MG63 (cell line): ENCODE measurements at places on chromosomes 3 and 15. TPM values are rescaled to one million over a fixed set of nuclear protein-coding genes. Genes with fewer than 3 reads are reported as not detected.

DNA sequence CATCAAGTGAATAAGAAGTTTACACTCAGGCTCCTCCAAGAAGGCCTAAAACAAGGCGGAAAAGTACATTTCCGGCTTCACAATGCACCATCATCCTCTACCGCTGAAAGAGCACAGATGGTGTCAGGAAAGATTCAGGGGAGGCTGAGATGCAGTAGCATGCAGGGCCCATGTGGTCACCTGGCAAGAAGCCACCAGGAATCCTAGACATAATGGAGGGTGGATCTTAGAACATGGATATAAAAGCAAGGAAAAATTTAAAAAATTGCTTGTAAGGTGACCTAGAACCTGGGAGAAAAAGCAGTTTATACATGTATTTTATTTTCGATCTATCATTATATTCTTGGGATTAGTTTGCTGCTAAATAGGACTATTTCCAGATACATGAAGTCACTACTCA lies 21.9 kb upstream of the OTOL1 start:
- DNase-seq = no peak

- no peak for DNase-seq
Observed at GRCh38 chr15:85583442-85583841, 203.0 kb downstream of the AKAP13 start.

DNA sequence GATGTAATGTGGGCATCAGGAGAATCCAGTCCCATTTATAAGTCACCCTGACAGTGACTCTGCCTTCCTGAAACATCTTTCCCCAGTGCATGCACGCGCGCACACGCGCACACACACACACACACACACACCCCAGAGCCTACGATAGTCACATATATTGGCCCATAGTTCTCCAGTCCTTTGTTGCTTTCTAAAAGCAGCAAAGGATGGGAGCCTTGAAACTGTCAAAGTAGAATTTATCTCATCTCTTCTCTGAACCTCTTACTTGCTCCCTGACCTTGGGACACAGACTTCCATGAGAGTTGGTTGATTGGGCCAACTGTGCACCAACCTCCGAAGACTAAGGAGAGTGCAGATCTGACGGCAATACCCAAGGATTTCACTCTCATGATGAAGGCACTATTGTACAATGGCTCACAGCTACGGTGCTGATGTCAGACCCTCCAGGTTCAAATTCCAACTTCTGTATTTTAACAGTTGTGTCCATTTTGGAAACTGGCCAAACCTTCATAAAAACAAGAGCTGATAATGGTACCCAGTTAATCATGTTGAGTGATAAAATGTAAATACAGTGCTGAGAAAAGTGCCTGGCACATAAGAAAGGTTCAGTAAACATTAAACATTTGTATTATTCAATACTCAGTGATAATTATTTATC lies 8.3 kb downstream of the CPA3 start:
- DNase-seq = no peak

Gene LRTM1
- not detected in 2 replicates for total RNA-seq

DNA sequence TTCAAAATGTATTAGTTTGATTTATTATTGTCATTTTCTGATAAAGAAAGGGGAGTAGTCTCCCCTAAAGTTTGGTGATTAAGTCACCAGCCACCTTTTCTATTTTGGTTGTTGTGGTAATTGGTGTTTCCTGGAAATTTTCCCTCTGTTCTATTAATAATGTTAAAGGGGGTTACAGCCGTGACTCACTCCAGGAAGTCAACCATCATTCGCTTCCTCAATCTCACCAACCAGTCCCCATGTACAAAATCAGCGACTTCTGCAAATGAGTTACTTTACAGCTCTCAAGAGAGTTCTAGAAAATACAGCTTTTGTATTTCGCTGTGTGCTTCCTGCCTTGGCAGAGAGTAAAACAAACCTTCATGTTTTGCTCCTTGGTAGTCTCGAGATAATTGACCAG lies 285.1 kb downstream of the LPP start:
- DNase-seq = no peak

- peak; percentile 22 for DNase-seq
Observed at GRCh38 chr3:186994000-186994955, 64.0 kb downstream of the ST6GAL1 start.

Gene ACVR2B
- total RNA-seq = 1.1 and 1.2 TPM in 2 replicates

- no peak for DNase-seq
Observed at GRCh38 chr3:39180183-39180545, 12.2 kb downstream of the XIRP1 start.

- DNase-seq = no peak
Observed at GRCh38 chr15:88395872-88396781, 71.1 kb downstream of the MRPL46 start.

GRCh38 chr3:173003956-173004355 lies 137.1 kb downstream of the SPATA16 start:
- DNase-seq = no peak

Gene SCAMP2
- total RNA-seq = 10.7 and 21.6 TPM in 2 replicates

Gene IFT57
- 59.2 and 106 TPM in 2 replicates for total RNA-seq

Gene CPOX
- 43.7 and 45.1 TPM in 2 replicates for total RNA-seq

DNA sequence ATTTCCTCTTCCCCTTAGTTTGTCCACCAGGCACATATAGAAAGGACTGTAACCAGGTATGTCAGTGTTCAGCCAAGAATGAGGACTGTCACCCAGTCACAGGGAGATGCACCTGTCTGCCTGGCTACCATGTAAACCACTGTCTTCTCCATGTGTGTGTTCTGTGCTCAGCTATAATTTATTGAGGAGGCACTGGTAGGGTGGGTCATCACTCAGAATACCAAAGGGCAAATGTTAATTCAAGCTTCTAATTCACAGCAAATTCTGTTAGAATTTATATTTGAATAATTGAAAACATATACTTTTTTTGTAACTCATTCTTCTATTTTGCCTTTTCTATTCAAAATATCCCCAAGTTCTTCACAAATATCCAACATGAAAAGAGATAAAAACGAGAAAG lies 780.4 kb downstream of the MECOM start:
- no peak for DNase-seq

Gene PLA2G4F
- not detected in 2 replicates for total RNA-seq

DNA sequence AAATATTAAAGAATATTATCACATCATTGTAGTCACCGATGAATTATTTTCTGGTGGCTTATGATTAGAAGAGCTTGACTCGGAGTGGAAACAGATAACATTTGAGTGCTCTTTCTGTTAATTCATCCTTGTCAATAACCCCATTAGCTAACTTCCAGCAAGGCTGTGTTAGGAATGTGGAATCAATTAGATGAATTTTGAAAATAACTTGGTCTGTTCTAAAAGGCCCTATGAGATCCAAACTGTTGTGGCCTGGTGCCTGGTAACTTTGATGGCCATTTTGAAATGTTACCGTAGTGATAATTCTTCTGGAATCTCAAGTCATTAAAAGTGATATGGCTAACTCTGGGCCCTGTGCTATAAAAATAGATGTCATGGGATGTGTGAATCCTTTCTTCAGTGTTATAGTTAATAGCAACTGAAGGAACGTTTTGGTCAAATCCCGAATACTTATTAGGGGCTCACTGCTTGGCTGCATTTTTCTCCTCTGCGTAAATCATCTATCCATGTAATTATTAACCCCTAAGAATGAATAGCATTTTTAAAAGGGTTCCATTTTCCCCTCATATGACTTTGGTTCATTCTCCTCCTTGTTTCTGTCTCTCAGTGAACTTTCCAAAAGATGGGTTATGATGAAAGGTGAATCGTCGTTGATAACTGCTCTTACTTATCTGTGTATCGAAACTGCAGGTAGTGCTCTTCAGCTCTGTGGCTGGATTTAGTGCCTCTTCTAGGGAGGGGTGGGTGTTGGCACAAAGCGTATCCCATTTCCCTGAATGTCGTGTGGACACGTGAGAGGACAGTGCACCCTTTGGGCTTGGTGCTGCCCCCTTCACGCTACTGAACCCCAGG lies 82.7 kb downstream of the IGF1R start:
- no peak for DNase-seq

- no peak for DNase-seq
Observed at GRCh38 chr3:185397676-185398075, 34.7 kb downstream of the MAP3K13 start.

DNA sequence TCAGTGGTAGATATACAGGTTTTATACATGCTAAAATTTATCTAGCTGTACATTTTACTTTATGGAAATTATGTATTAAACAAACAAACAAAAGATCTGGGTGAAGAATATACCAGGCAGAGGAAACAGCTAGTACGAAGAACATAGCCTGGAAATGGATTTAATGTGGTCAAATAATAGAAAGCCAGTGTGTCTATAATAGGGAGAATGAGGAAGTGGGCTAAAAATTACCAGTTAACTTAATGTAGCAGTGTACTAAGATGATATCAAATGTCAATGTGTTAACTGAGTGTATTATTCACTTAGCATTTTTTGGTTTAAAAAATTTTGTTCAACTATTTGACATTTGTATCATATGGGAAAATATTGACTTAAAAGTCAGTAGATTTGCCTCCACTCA lies 22.8 kb upstream of the SLC15A2 start:
- no peak for DNase-seq

DNA sequence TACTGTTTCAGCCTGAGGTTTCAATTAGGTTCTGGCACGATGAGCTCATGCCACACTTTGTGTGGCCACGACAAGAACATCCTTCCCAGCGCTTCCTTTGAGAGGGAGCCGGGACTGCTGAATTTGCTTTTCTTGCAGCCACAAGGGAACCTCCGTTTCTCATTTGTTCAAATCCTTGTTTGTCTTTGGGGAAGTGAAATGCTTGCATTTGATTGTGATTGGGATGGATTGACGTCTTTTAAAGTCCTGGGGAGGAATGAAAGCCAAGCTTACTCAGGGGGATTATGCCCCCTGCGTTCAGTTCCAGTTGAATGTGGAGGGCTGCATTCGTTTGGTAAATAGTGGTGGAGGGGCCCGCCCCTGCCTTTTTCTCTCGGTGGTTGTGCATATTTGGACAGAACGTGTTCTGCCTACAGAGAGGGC lies 277.6 kb downstream of the THSD4 start:
- DNase-seq = no peak

DNA sequence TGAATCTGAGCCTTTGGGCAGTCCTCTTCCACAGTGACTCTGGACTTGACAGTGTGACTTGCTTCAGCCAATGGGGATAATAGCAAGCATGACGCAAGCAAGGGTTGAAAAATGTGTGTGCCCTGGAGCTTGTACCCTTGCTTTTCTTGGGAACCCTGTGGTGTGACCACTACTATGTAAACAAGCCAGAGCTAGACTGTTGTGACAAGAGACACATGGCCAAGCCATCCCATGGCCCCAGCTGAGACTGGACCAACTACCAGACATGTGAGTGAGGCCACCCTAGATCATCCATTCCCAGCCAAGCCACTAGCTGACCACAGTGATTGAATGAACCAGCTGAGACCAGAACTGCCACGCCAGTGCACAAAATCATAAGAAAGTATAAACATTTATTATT lies 11.8 kb downstream of the MYO1E start:
- no peak for DNase-seq

DNA sequence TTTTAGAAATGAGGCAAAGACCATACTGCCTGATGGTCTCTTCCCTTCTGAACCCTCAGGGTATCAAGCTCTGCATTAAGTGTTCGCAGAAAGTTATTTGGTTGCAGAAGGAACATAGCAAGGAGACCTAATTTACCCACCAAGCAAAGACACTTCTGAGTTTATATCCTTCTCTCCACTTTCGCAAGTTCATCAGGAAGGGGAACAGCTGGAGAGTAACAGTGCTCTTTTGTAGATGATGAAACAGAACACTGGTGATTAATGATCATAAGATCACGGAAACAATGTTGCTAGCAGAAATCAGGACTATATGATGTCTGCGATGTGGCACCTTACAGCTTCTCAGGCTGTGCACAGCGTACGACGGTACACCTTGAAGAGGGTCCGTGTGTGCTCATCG lies 62.1 kb downstream of the NCEH1 start:
- DNase-seq = no peak

DNA sequence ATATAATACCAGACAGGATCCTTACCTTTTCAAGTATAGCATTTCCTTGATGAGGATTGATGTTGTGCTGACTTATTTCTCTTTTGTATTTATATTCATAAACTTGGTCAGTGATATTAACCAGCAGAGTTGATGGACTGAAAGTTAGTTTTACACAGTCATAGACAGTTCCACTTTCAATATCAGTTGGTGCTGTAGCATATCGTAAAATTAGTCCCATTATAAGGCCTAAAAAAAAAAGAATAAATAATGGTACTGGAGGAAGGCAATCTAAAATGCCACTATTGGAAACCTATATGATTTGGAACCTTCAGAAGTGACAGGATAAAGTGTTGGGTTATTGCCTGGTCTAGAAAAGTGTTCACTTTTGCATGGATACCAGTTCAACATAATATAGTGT lies 16.3 kb downstream of the SLC9A9 start:
- no peak for DNase-seq

Gene CD80
- not detected in 2 replicates for total RNA-seq

GRCh38 chr3:59313365-59313764 lies 263.5 kb upstream of the CFAP20DC start:
- peak; percentile 50 for DNase-seq

GRCh38 chr3:9749296-9749644 lies 482 bp upstream of the OGG1 start:
- DNase-seq = no peak
